Prostate gland (tissue), 2 donors: ENCODE measurements at places on chromosomes 1 and 21.

- H3K27me3 ChIP-seq, result no peaks in the 10 kb centered on the region
- H3K4me1 ChIP-seq, result no peaks in the 10 kb centered on the region
- H3K27ac ChIP-seq, result no peak overlapping the region
Measured at GRCh38 chr1:160143695-160144094, 7.7 kb upstream of the ATP1A4 start.

DNA sequence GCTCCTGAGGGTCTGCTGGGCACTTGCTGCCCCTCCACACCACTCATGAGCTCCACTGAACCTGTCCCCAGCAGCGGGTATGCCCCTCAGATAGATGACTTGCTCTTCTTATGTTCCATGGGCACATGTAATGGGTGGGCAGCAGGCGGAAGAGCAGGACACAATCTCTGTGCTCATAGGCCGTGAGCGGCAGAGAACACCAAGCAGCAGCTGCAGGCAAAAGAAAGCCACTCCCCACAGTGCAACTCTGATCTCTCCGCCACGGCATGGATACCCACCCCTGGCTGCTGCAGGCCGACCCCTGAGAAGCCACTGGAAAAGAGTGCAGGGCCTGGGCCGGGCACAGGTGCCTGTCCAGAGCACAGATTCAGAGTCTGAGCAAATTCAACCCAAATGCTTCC, 135.2 kb upstream of the RUNX3 start:
- no peak overlapping the region for H3K27ac ChIP-seq
- H3K27me3 ChIP-seq, result no peaks in the 10 kb centered on the region
- no peak for DNase-seq
- H3K4me1 ChIP-seq, result no peaks in the 10 kb centered on the region
- no peaks in the 10 kb centered on the region for H3K36me3 ChIP-seq
- H3K4me3 ChIP-seq, result no peak overlapping the region

- no peak for DNase-seq
- H3K4me1 ChIP-seq, result no peaks in the 10 kb centered on the region
- H3K4me3 ChIP-seq, result no peak overlapping the region
- no peak overlapping the region for H3K27ac ChIP-seq
Measured at GRCh38 chr1:204994086-204994862, 48.7 kb upstream of the CNTN2 start.

GRCh38 chr1:203187304-203187685, 791 bp upstream of the CHI3L1 start:
- H3K27me3 ChIP-seq, result no peaks in the 10 kb centered on the region
- no peak overlapping the region for H3K4me3 ChIP-seq

GRCh38 chr1:201317551-201317950, 34.2 kb downstream of the PKP1 start:
- no peaks in the 10 kb centered on the region for H3K4me1 ChIP-seq
- no peak for DNase-seq
- no peak overlapping the region for H3K27ac ChIP-seq
- no peak overlapping the region for H3K4me3 ChIP-seq
- no peaks in the 10 kb centered on the region for H3K27me3 ChIP-seq
